ENCODE measurements at places on chromosomes 16 and 17.
A peak's percentile ranks its signal among the peaks of the same experiment; 100 is the strongest.

- no peak for DNase-seq
Observed at GRCh38 chr16:73523209-73523608, 475.3 kb upstream of the ZFHX3 start.

DNA sequence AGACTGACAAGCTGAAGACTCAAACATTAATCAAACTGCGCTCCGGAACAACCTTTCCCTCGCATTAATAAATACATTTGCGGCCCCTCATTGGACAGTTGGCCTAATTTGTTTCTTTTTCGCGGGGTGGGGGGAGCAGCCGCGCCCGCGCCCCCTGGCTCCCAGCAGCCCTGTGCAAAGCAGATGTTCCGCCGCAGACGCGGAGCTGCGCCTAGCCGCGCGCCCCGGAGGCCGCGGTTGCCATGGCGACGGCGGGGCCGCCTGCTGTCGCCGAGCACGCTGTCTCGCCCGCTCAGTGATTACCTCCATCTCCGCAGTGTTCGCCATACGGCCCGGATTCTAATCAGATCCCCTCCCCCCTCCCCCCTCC lies 25.5 kb downstream of the COPZ2 start:
- DNase-seq, result no peak

- DNase-seq, result no peak
Observed at GRCh38 chr16:51393381-51394005, 242.4 kb upstream of the SALL1 start.

GRCh38 chr17:9203771-9204425 lies 182.6 kb downstream of the NTN1 start:
- no peak for DNase-seq

DNA sequence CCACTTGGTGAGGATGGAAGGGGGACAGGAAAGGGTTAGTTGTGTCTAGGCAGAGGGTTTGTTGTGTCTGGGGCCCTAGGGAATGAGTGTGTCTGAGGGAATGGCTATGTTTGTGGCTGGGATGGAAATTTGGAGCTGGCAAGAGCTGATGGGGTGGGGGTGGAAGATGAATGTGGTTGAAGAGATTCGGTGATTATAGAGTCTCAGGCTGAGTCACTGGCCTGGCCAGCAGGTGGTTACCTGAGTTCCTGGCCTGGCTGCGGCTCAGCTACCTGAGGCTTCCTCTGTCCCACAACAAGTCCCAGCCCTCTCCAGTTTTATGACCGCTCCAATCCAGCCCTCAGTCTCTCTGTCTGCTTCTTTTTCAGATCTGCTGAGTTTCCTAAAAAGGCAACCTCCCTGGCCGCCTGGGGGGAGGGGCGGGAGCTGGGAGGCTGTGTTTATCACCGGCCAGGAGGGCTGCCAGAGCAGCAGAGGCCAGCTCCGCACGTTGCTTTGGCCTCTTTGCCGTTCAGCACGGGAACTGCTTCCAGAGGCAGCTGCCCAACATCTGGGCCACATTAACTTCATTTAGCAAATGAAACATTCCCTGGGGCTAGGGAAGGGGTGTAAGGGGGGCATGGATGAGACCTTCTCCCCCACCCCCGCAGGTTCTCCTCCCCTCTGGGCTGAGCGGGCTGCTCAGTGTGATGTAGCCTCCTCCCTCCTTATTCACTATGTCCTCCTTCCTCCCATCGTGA lies 21.8 kb downstream of the ITGB3 start:
- DNase-seq, result peak; percentile 98

- DNase-seq, result no peak
Observed at GRCh38 chr16:87608400-87608985, 6.2 kb downstream of the JPH3 start.

Measured in sigmoid colon (tissue), 7 donors.